ENCODE measurements at places on chromosomes 11 and 22.

DNA sequence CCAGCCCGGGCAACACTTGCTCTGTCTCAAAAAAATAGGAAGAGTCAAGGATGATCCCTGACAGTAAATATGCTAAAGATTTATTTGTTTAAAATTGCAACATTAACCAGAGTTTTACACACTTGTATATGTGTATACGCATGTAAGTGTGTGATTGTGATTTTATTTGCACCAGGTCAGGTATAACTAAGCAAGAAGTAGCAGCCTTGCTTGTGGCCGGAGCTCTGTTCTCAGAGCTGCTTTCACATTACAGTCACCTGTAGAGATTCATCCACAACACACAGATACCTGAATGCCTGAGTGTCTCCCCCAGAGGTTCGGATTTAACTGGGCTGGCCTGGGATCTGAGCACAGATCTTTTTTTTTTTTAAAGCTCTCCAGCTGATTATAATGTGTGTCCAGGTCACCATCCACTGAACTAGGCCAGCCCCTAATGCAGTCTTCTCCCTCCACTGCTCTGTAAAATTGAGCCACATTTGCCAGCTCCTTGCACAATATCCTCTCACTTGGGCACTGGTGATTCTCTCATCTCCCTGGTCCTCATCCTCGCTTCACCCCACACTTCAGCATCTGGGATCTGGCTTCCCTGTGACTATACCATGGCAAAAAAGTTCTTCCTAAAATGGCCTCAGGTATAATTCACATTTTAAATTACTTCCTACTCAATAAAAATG lies 48.3 kb downstream of the LIF start:
- DNase-seq: no peak

- no peak for DNase-seq
Measured at GRCh38 chr11:77510851-77511250, 37.0 kb upstream of the PAK1 start.

DNA sequence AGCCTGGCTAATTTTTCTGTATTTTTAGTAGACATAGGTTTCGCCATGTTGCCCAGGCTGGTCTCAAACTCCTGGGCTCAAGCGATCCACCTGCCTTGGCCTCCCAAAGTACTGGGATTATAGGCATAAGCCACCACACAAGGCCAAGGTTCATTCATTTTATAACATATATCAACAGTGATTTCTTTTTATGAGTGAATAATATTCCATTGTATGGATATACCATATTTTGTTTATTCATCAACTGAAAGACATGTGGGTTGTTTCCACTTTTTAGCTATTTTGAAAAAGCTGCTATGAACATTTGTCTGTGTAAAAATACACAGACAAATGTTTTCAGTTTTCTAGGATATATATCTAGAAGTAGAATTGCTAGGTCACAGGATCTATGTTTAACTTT lies 116.0 kb downstream of the MRTFA start:
- no peak for DNase-seq

GRCh38 chr22:46004105-46004866 lies 27.3 kb upstream of the WNT7B start:
- no peak for DNase-seq

- DNase-seq: no peak
Measured at GRCh38 chr11:127888386-127888785, 699.0 kb downstream of the ETS1 start.
